ENCODE measurements at places on chromosomes 2 and 18.

GRCh38 chr18:51137026-51137729 lies 60.3 kb downstream of the MEX3C start:
- DNase-seq = no peak

GRCh38 chr2:114025030-114025429 lies 135.1 kb downstream of the ACTR3 start:
- no peak for DNase-seq

GRCh38 chr2:213723041-213723560 lies 438.8 kb downstream of the SPAG16 start:
- no peak for DNase-seq

GRCh38 chr18:23712445-23712844 lies 23.2 kb downstream of the LAMA3 start:
- DNase-seq = no peak

DNA sequence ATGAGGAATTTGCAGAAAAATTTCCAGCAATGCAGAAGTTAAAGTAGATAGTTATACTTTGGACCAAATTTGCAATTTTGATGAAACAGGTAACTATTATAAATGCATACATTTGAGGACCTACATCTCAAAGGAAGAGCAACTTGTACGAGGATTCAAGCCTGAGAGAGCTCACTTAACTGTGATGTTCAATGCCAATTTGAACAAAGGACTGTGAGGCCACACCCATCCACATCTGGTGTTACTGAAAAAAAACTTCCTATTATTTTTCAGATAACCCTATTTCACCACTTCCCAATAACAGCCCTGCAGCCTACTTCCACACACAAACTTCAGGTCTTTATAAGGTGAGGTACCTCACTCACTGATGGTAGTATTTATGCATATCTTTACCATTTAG lies 203.5 kb upstream of the NABP1 start:
- DNase-seq = no peak

DNA sequence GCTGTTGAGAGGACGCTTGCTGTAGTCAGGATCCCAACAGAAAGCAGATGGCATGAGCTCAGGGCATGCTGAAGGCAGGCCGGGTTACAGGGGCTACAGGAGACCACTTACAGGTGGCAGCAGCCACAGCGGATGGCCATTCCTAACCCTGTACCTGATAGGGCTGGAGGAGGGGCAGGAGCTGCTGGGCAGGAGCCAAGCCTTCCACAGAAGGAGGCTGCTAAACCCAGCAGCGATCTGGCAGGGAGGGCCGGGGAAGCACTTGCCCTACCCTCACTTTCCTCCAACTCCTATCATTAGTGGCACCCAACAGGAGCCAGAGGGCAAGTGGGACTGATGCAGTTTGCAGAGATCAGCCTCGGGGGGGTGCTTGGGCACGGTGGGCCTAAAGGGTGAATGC lies 2.0 kb downstream of the ASB18 start:
- DNase-seq = no peak

- DNase-seq = no peak
Measured at GRCh38 chr2:216423071-216423470, 10.8 kb downstream of the SMARCAL1 start.

- no peak for DNase-seq
Measured at GRCh38 chr2:175449616-175450015, 268.1 kb upstream of the ATP5MC3 start.

DNA sequence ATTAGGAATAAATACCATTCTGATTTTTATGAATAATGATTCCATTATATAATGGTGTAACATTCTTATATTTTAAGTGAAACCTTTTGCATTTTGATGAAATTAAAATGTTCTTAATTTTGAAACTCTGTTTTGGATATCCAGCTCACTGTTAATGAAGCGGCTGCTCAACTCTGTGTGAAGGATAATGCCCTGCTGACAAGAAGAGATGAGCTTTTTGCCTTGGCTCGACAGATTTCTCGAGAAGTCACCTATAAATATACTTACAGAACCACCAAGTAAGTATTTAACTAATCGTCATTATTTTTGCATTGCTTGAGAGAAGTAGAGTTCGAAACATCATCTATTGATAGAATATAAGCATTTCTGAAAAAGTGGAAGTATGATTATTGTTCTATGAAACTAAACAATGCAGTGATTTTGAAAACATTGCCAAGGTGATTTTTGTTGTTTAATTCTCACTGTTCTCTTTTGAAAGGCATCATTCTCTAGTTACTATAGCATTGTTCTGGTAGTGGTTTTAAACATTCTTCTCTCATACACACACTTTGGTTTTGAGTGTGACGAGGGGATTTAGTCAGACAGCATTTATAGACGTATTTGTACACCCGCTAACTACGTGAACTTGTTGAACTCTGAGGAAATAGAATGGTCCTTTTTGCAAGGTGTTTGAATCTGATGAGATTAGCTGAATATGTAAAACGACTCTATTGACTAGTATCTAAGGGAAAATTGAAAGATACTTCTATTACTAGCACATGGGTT lies 21.5 kb downstream of the NAB1 start:
- no peak for DNase-seq

DNA sequence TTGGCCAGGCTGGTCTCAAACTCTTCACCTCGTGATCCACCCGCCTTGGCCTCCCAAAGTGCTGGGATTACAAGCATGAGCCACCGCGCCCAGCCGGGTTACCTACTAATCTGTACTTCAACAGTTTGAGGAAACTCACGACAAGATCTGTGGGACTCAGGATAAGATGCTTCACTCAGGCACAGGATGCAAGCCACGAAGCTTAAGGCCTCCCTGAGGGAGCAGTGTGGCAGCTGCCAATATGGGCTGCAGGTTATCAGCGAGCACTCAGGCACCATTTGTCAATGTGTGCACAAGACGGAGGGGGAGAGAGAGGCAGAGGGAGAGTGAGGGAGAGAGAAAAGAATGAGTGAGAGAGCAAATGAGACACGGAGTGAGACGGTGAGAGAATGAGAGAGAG lies 173.6 kb upstream of the RAB6C start:
- DNase-seq = no peak

DNA sequence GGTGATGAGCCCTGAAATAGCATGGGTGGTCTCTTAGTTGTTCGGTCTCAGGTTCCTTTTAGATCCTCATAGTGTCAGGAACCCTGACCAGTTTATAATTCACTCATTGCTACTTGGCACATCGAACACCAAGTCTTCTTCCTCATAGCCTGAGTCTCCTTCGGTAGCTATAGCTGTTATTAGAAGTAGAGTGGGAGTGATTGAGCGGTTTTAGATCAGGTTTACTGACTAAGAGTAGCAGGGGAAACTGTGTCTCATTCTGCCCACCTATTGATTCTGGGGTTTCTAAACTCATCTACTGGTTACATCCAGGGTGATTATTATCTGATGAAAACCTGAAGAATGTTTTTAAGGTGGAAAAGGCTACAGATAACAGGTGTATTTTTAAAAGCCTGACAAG lies 114.6 kb downstream of the SETBP1 start:
- no peak for DNase-seq

GRCh38 chr2:163198972-163199371 lies 360.4 kb upstream of the KCNH7 start:
- no peak for DNase-seq

GRCh38 chr2:222866358-222866960 lies 5.6 kb downstream of the ACSL3 start:
- DNase-seq = no peak

GRCh38 chr2:27802547-27802946 lies 31.0 kb downstream of the MRPL33 start:
- no peak for DNase-seq

GRCh38 chr2:11628675-11629074 lies 41.3 kb downstream of the NTSR2 start:
- no peak for DNase-seq

GRCh38 chr2:2501454-2502200 lies 170.6 kb upstream of the MYT1L start:
- no peak for DNase-seq

DNA sequence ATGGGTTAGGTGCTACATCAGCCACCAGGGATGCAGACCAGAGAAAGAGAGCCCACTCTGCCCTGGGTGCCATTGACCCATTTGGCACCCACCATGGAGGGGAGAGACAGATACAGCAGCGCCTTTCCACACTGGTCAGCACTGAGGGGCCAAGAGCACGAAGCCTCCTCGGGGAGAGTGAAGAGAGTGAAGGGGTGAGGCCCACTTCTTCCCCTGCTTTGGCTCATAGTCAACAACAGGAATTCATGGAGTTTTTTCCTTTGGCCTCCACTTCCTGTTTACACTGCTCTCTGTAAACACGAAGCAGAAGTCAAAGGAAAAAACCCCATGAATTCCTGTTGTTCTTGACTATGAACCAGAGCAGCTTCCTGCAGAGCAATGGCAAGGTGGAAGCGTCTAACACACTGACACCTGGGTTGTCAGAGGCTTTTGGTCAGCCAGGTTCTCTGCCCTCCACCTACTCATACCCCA lies 80.0 kb downstream of the CCDC93 start:
- no peak for DNase-seq

DNA sequence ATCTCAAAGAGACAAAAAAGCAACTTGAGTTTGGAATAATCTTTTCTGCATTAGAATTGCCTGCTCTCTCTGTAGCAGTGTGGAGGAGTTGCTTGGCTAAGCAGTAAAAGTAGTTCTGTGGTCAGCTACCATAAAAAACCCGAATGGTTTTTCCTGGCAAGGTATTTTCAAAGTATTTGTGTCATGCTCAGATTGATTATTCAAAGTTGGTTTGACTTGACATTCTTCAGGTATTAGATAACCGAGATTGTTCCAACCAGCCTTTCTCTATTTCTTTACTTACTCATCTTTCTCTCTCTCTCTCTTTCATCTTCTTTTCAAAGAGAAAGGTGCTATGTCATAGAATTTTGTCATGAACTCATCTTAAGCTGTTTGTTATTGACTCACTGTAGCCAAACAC lies 404.9 kb downstream of the CPS1 start:
- no peak for DNase-seq

DNA sequence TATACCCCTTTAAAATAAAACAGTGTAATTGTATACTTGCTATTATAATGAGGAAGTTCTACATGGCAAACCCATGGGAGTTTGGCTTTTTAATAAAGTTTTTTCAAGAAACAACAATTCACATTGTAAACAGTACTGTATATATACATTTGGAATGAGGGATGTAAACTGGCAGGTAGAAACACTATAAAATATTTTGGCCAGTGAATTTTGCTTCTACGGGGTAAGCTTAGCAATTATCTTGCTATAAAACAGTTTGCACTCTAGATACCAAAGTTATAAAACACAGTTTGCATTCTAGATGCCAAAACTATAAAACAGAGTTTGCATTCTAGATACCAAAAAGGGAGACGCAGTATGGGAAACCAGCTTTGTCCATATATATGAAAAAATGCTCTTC lies 16.6 kb downstream of the THUMPD2 start:
- DNase-seq = no peak

DNA sequence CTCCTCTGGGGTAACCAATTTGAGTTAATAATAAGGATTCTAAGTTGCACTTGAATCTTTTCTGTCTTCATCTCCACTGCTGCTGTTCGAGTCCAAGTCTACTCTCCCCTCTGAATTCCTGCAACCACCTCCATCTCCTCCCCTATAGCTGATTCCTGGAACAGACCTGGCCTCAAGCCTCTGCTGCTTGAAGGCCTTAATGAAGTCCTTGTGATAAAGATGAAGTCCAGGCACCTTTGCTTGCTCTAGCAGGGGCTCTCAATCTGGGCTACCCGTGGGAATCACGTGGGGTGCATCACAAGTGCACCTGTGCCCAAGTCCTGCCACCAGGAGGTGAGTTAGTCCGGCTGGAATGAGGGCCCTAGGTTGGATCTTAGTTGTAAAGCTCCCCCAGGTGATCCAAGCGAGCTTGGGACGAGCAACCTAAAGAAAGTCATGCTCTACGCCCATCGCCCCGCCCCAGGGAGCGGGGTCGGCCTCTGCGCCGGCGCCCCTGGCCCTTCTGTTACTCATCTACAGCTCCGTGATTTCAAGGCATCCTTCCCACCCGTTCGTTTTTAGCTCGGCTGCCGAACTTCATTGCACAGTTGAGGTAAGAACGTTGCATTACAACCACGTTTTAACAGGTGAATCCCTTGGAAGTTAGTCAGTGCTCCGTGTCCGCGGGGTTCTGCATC lies 905 bp upstream of the IAH1 start:
- peak; percentile 35 for DNase-seq

DNA sequence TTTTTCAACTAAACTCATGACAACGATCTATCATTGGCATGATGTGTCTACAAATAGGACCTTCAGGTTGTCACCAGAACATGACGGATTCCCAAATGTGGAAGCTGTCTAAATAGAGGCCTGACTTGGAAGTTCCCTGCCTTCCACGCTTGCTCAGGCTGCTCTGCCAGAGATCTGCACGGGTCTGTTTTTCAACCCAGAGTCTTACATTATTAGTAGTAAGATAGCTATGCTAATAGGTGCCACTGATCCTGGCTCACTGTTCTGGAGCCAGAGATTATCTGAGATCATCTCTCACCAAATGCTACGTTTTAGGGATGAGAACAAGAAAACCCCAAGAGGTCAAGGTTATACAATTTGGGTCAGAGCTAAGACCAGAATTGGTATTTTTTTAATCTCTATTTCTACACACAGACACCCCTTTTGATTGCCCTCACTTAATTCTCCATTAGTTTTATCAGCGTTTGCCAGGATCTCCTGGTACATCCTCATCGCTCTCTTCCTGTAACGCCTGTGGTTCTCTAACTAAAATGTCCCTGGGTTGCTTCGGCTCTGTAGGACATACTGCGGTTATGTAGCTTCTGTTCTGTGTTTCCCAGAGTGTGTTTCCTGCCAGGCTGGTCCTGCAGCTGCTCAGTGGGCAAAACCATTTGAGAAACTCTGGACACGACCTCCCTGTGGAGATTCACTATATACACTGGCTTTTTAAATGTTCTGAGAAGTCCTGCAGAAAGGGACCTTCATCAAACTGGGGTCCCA lies 5.7 kb downstream of the CDC42EP3 start:
- DNase-seq = no peak

DNA sequence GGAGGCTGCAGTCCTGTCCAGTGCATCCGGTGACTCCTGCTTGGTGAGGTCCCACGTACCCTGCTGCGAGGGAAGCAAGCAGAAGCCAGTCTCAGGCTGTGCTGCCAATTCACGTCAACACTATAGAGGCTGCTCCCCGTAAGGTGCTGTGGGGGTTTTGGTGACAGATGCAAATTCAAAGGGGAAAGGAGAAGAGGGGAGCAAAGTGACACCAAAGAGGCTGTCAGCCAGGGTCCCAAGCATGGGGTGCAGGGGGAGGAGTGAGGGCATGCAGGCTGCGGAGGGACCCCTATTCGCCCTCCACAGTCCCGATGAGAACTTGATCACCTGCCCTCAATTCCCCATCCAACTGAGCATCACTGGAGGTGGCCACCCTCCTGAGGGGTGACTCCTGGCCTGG lies 179.4 kb upstream of the HS6ST1 start:
- no peak for DNase-seq

DNA sequence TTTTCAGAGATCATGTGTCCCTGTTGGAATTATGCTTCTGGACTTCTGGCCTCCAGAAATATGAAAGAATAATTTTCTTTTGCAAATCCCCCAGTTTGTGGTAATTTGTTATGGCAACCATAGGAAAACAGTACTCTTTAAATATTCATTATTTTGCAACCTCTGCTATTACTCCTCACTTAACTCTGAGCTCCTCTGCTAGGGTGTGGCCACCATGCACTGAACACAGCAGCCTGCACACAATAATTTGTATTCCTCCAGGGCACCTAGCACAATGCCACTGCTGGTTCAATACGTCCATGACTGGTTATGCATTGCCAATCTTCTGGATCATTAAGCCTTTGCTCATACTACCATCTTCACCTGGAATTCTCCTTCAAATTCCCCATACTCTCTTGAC lies 232.0 kb downstream of the CNTNAP5 start:
- DNase-seq = no peak

- no peak for DNase-seq
Measured at GRCh38 chr2:120436885-120437603, 91.1 kb downstream of the INHBB start.

GRCh38 chr2:157327200-157327599 lies 1.6 kb upstream of the ERMN start:
- no peak for DNase-seq

Data from progenitor cell of endocrine pancreas (in vitro differentiated cells).